CD4-positive, alpha-beta T cell treated with Interleukin-21 for 1 hour (primary cell): ENCODE measurements at places on chromosomes 6 and 20.
A peak's percentile ranks its signal among the peaks of the same experiment; 100 is the strongest.

DNA sequence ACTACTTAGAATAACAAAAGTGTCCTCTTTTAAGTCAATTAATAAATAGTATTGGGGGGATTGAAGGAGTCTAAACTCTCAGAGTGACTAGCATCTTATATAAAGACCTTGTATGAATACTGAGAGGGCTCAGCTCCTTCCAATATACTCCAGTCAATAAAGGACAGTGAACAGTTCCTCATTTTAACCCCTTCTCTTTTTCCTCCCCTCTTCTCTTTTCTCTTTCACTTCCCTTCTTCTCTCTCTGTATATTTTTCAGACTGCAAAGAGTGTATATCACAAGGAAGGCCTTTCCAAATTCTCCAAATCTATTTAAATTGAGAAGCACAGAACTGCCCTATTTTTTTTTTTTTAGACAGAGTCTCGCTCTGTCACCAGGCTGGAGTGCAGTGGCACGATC, 99.5 kb downstream of the CD164 start:
- DNase-seq, result no peak

- no peak for DNase-seq
Measured at GRCh38 chr6:24229696-24230405, 103.8 kb downstream of the NRSN1 start.

GRCh38 chr6:23036406-23036983, 467.1 kb downstream of the HDGFL1 start:
- no peak for DNase-seq

DNA sequence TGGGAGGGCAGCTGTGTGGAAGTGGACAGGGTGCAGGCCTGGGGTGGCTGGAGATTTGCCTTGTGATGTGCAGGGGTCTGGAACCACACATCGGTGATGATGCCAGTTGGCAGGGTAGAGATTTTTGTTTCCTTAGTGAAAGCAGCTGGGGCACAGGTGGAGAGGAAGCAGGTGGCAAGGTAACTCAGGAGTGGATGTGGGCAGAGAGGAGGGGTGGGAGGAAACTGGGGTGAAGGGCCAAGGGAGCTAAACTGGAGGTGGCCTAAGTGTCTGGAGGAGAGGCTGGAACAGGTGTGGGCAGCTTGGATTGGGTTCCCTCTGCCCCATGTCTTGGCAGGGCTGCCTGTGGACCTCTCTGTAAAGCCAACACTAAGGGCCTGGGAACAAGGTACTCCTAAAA, 4.7 kb upstream of the SCUBE3 start:
- no peak for DNase-seq

- DNase-seq, result peak; percentile 44
Measured at GRCh38 chr20:45969712-45970634, 2.0 kb downstream of the ZNF335 start.

- DNase-seq, result no peak
Measured at GRCh38 chr6:134375220-134375580, 57.3 kb upstream of the SGK1 start.

DNA sequence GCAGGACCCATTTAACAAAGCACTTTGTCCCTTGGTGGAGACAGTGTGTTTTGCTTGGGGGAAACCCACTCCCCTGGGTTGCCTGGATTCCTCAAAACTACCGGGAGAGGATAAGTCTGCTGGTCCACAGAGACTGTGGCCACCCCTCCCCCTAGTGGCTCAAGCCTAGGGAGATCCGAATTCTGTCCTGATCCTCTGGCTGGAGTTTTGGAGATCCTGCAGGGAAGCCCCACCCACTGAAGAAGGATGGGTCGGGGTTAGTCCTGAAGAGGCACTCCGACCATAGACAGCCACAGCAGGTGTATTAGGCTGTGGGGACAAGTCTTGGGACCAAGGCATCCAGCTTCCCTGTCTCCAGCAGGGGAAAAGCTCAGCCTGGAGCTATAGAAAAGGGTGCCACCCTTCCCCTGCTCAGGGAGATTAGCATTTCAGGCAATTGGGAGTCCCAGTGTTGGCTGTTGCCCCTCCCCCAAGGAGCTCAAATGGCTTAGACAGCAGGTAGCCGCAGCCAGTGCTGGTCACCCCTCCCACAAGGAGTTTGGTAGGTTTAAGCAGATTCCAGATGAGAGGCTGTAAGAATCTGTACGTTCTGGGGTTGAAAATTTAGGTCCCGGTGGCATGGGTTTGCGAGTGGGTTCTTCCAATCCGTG, 750.0 kb downstream of the TBC1D32 start:
- no peak for DNase-seq

DNA sequence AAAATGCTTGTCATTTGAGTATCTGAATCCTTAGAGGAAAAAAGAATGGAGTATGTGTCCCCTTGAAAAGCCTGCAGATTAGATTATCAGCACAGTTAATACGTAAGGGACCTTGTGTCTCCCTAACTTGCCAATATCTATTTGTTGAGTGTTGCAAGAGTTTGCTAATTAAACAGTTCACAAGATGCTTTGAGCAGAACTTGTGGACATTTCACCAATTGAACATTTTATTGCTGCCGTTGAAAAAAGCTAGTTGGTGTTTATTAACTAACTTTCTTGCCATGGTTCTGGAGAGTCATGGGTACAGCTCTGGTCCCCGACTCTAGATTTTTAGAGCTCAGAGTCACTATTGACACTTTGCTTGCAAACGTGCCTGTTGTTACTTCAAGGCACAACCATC, 30.6 kb upstream of the PRDM1 start:
- no peak for DNase-seq

- no peak for DNase-seq
Measured at GRCh38 chr6:72940265-72940664, 285.0 kb downstream of the KHDC1L start.

GRCh38 chr6:159919011-159919511, 28.3 kb downstream of the MAS1 start:
- no peak for DNase-seq

DNA sequence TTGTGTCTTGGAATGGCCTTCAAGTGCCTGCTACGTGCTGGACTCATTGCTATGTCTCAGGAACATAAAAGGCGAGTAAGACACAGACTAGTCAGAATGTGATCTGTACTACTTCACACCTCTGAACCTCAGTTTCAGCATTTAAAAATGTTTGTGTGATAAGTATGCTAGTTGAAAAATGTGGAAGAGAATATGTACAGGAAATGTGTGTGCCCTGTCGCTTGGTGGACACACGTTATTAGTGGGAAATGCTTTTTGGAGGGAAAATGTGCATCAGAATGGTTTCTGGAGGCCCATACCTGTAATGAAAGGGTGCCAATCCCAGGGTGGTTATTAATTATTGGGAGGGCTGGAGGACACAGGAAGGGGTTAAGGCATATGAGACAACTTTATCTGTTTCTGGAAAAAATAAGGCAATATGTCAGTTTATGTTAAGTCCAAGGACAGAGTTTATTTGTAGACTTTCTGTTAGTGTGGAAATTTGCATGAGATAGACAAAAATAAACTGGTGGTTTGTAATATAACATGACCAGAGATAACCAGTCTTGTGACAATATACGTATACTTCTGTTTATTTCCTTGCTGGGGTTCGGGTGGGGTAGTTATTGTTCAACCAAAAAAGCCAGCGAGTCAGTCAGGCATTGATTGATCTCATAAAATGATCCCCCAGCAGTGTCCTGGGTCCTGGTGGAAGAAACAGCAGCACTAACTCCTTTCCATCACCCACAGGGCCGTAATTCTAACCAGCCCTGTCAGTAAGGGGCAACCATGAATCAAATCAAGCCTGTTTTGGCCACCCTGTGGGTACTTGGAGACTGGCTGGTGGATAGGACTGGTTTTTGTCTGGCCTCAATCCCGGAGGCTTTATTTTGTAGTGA, 117.9 kb downstream of the JARID2 start:
- no peak for DNase-seq

DNA sequence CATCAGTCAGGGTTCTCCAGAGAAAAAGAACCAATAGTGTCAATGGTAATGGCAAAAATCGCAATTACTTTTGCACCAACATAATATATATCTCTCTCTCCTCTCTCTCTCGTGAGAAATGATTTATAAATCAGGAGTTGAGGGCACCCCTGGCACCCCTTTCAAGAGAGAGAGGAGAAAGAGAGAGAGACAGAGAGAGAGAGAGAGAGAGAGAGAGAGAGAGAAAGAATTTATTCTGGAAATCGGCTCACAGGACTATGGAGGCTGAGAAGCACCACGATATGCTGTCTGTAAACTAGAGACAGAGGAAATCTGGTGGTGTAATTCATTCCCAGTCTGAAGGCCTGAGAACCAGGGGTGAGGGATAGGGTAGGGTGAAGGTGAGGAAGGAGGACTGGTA, 201.9 kb upstream of the MAP3K7 start:
- no peak for DNase-seq

DNA sequence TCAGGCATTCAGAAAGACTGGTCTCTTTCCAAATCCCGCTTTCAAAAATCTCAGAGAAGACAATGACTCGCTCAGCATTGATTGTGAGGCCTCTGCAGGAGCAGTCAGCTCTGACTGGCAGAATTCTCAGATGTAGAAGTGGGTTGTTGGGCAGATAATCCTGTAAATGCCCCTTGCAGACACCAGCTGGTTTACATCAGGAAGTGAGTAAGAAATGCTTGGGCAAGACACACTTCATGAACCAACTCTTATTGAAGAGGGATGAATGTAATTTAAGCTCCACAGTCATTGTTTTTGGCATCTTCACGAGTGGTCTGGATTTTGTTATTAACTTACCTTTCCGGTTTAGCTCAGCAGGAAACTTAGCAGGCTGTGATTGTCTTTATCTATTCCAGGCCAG, 166.6 kb downstream of the PLCB4 start:
- no peak for DNase-seq

DNA sequence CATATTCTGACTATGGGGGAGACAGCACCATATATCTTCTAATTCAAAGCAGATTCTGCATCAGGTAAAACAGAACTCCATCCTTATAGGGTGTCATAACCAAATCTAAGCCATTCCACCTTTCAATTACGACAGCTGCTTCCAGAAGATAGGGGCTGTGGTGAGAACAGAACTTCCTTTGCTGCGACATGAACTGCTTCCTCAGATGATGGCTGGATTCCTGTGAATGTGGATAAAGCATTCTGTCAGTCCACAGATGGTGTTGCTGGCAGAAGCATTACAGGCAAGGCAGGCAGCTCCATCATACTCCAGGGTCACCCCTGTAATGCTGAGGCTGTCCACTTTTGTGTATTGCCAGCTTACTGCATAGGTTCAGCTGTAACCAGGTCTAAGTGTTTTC, 172.1 kb upstream of the PROKR2 start:
- DNase-seq, result no peak

- DNase-seq, result no peak
Measured at GRCh38 chr6:151620179-151620578, 126.4 kb downstream of the CCDC170 start.

DNA sequence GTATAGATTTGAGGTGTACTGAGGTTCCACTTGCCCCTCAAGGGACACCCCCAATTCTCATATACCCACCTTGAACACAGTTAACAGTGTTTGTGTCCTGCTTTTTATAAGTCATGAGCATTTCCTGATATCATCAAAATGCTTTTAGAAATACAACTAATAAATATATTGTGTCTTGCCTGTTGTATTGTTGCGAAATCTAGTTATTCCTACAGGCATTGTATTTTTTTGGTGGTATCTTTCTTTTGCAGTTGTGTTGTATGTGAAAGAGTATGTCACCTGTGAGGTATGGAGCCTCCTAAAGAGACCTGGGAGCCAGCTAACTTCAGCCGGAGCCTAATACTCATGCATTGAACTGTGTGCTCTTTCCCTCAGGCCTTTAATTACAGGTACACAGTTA, 40.7 kb downstream of the CDYL start:
- DNase-seq, result no peak

DNA sequence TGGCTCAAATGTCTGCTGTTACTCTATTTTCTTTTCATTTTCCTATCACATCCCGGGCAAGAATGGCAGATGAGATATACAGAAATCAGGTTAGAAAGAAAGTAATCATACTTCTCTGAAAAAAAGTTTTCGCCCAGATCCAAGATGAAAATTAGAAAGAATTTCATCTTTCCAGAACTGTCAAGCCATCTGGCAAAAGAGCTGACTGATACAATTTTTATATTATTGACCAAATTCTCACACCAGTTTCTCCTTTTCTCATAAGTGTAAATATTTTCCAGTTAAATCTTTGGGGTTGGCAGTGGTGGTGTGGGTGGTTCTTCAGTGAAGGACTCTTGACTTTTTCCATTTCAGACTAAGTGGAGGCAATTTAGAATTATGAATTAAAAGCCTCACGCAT, 371.9 kb downstream of the CD83 start:
- DNase-seq, result no peak
